ENCODE measurements at places on chromosomes 2 and 18.

DNA sequence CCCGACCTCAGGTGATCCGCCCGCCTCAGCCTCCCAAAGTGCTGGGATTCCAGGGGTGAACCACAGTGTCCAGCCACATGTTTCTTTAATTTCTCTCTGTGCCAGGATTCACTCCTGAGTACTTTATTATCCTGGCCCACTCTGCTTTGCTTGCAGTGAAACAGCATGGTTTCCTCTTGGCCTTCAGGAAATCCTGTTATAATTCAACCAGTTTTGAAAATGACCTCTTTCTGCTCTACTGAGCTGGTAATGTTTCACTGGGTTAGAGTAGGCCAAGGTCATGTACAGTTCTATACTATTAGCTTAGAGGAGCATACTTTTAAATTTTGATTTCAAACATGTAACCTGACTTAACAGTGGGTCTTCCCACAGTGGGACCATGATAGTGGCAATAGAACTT is 90.6 kb upstream of the PELI1 start:
- no peak for DNase-seq

DNA sequence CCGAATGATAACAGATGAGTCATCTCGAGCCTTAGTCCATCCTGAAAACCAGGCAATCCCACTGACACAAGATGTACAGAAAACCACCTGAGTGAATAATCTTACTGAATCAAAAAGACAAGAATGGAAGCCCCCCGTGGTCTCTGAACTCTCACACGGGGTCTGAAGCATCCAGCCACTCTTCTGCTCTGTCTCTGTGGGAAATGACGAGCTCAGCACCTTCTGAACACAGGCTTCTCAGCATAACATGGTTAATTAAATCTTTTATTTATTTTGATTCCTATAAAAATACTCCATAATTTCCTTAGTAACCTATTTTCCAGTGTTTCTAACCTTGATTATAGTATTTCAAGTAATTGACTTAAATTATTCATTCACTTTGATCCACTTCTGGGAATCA is 203.7 kb downstream of the TMEM163 start:
- DNase-seq = no peak

- DNase-seq = no peak
Observed at GRCh38 chr18:48949606-48950535, 894 bp downstream of the SMAD7 start.

DNA sequence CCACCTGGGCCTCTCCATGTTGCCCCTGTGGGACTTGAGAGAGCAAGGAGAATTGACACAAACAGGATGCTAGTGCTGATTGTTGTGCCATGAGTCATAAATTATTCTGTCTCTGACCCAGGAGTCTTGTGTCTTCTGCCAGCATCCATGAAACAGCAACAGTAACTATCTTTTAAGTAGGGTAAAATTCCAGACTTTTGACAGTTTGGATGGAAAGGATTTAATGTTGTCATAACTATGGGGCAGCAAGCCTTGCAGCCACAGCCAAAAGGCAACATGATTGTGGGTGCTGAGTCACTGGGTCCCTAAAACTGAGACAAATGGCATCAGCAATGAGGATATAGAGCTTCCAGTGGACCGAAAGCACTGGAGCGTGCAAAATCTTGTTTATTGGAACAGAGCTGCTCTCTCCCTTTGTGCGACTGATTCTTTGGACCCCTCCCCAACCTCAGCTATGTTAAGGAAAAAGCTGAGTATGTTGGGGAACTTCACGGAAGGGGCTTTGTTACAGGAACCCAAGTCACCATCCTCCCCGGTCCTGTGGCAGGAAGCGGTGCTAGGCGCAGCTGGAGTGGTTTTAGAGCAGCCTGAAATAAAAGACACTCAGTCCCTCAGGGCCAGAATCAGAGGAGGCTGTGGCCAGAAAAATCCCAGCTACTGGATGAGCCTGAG is 9.6 kb upstream of the ITPRIPL1 start:
- DNase-seq = no peak

GRCh38 chr2:75896779-75897366 is 186.2 kb upstream of the GCFC2 start:
- no peak for DNase-seq

- DNase-seq = no peak
Observed at GRCh38 chr2:38727661-38728060, 23.5 kb downstream of the SRSF7 start.

DNA sequence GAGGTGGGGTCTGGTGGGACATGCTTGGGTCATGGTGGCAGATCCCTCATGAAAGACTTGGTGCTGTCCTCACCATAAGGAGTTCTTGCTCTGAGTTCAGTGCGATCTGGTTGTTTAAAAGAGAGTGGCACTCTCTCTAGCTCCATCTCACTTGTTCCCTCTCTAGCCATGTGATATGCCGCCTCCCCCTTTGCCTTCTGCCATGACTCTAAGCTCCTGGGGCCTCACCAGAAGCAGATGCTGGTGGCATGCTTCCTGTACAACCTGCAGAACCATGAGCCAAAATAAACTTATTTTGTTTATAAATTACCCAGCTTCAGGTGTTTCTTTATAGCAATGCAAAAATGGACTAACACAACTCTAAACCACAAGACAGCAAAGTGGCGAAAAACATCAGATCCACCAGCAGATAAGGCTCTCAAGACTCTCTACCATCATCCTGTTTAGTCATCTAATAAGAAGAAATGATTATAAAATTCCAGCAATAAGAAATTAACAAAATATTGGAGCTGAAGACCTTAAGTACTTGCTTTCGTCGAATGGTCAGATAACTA is 75.5 kb downstream of the OLA1 start:
- DNase-seq = no peak

DNA sequence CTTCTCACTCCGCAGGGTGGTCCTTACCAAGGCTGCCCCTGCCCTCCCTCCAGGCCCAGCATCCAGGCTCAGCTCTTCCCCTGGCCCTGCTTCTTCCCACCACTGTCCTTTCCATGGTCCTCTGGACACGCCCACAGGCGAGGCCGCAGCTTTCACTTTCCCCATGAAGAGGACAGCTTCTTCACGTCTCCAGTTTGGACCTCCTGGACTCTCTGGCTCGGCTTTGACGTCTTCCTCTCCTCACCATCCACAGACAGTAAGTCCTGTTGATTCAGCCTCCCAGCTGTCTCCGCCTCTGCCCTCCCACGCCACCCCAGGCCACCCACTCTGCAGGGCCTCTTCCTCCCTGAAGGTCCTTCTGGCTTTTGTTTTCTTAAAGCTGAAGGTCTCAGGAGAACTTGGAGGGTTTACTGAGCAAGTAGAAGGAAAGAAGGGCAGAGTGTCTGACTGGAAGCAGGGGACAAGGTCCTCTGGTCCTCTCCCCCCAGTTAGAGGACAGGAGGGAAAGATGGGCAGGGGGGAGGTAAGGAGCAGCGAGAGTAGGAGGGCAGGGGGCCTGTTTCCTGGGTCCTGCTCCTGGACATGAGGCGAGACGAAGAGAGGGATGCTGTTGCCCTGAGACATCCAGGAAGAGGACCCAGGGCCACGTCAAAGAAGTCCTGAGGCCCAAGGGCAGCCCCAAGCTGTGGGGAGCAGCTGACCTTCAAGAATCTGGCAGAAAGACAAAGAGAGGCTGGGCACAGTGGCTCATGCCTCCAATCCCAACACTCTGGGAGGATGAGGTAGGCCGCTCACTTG is 24.7 kb upstream of the NMUR1 start:
- DNase-seq = no peak
